Activated T-cell treated with anti-CD3 and anti-CD28 coated beads, Interleukin-2, amount 50 U/mL, for 24 hours (primary cell): ENCODE measurements at places on chromosomes 11 and 22.

DNA sequence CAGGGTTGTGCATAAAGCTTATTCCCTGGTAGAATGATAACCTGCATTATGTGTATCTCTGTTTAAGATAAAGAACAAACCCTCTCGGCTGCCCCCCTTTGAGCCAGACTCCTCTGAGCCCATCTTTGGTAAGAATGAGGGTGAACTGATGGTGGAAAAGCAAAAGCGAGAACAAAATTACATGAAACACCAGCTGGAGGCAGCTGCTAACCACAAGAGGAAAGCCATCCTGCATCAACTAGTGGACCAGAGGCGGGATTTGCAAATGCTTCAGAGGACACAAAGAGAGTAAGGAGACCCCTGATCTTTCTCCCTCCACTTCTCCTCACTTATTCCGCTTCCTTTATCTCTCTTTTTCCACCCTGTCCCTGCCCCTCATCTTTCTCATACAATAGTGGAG lies 40.3 kb downstream of the CCDC81 start:
- no peak for DNase-seq

DNA sequence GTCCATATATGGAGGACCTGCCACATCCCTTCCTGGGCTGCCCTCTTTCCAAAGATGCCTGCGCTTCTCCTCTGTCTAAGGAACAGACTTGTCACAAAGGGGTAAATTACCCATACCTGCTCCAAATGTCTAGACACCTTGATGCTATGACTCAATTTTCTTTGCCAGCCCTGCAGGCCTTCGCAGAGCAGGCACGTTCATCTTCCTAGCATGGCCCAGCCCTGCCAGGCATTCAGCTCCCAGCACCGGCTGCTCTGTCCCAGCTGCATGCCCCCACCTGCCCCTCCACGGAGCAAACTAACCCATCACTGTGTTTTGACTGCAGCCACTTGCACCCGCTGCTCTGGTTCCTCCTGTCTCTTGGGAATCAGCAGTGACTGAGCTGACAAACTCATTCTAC lies 526.1 kb downstream of the MIAT start:
- DNase-seq, result no peak

DNA sequence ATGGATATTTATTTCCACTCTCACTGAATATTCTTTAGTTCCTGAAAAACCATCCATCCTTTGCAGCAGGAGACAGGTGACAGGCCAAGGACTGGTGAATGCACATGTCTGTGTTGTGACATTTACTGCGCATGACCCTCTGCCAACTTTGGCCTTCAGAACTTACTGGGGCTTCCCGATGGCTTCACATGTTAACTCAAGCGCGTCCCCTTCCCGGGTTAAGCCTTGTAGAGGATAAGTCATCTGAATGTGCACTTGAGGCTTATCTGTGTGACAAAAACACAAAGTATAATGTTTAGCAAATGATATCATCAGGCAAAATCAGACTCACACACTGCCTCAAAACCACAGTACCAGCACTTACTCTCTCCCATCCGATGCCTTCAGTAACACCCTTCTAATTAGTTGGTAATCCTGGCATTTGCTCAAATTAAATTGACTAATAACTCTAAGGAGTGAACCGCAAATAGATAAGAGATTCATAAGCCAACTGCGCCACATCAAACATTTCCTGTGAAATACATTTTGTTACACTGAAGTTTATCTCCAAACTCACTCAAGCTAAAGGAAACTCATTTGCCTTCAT lies 286.4 kb downstream of the CADM1 start:
- no peak for DNase-seq

DNA sequence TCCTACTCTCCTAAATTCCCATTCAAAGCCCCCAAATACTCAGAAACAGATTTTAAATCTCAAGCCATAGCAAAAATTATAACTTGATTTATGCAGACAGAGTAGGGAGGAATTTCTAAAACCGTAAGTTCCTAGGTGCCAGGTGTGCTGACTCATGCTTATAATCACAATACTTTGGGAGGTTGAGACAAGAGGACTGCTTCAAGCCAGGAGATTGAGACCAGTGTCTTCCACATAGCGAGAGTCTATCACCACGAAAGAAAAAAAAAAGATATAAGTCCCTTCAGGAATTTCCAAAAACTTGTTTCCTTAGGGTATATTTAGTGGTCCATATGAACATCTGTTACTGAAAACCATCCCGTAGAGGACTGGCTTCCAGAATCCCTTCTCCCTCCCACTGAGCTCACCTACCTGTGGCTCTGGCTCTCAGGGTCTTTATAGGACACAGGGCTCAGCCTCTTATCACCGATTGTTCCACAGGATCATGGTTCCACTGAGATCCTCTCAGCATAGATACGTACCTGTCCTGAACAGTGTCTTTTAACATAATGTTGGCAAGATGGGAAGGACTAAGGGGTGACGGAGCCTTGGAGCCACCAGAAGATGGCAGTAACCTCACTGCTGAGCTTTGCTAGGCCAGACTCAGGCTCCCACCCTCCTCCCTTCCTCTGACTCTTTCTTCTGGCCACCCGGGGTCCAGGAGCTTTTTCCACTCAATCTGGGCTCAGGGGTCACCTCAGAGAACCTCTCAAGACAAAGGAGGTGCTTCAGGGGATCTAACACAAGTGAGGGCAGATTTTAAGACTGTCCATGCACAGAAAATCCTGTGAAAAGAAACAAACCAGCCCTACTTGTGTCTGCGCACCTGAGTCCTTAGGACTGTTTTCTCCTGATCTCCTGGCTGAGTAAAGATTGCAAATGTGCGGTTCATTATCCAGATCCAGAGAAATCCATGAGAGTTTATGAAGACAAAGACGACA lies 117.5 kb upstream of the TOP3B start:
- no peak for DNase-seq

GRCh38 chr11:31141789-31142188 lies 227.8 kb downstream of the DCDC1 start:
- no peak for DNase-seq

DNA sequence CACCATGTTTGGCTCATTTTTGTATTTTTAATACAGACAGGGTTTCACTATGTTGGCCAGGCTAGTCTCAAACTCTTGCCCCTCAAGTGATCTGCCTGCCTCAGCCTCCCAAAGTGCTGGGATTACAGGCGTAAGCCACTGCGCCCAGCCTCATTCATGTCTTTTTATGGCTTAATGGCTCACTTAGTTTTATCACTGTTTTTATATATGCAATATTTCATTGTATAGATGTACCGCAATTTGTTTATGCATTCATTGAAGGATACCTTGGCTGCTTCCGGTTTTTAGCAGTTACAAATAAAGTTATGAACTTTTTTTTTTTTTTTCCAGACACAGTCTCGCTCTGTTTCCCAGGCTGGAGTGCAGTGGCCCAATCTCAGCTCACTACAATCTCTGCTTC lies 5.5 kb upstream of the TCN2 start:
- no peak for DNase-seq

DNA sequence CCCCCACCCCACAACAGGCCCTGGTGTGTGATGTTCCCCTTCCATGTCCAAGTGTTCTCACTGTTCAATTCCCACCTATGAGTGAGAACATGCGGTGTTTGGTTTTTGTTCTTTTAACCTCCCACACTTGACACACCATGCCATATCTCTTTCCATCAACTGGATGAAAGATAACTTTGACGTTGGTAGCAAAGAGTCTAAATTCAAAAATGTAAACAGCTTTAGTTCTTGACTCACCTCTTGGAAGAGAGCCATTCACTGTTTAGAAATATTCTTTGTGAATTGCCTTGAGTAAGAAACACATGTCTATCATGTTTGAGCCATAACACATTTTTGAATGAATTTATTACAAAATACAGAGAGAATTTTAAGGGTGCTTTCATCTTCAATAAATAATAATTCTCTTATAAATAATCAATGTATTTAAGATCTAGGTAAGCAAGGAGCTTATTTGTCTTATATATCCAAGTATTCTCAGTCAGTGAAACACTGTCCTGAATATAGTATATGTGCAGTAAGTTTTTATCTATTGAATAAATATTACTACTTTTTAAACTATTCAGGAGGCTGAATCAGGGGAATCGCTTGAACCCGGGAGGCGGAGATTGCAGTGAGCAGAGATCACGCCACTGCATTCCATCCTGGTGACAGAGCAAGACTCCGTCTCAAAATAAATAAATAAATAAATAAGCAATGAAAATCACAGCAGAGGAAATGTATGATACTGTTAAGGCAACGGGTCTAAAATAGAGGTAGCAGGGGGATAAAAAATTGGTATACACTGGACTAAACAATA lies 6.7 kb downstream of the CARD18 start:
- DNase-seq, result no peak

DNA sequence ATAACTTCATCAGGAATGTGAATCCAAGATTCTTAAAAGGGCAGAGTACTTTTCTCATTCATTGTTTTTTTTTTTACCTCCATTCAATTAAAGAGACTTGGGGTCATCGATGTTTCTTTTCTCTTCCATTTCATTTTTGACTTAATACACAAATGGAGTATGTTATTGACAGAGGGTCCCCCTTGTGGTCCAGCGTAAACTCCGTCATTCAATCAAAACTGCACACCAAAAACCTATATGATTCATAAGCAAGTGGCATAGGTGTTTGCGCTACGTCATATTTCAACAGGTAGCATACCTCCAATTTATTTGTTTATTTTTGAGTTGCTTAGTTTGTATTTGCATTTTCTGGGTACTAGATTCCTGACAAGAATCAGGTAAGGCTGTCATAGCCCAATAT lies 12.7 kb upstream of the FOLH1 start:
- DNase-seq, result no peak

DNA sequence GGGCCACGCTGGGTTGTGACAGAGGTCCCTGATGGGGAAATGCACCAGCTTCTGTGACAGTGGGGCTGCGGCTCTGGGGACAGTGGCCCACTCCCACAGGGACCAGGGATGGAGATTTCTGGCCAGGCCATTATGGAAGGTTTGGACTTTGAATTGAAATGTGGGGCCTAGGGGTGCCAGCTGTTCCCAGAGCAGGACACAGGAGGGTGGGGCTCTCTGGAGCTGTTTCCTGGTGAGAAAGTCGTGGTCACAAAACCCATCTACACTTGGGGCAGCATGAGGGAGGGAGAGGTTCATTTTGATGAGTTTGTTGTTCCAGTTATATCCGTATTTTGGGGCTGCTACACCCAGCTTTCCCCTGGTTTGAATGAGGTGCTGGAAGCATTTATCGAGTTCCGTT lies 52.2 kb downstream of the LRP5 start:
- DNase-seq, result no peak
